ENCODE measurements at places on chromosomes 7 and 10.

DNA sequence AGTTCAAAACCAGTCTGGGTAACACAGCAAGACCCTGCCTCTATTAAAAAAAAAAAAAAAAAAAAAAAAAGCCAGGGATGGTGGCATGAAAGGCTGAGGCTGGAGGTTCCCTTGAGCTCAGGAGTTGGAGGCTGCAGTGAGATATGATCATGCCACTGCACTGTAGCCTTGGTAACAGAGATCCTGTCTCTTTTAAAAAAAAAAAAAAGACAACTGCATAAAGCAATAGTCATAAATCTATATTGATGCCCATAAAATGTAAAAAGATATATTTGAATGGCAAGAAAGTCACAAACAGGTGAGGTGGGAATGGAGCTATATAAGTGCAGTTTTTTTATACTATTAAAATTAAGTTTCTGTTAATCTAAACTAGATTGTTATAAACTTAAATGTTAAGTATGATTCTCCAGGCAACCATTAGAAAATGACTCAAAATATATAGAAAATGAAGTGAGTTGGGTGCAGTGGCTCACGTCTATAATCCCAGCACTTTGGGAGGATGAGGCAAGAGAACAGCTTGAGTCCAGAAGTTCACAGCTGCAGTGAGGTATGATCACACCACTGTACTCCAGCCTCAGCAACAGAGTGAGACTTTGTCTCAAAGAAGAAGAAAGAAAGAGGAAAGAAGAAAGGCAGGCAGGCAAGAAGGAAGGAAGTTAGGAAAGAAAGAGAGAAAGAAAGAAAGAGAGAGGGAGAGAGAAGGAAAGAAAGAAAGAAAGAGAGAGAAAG, 13.4 kb upstream of the HNRNPH3 start:
- DNase-seq: no peak

DNA sequence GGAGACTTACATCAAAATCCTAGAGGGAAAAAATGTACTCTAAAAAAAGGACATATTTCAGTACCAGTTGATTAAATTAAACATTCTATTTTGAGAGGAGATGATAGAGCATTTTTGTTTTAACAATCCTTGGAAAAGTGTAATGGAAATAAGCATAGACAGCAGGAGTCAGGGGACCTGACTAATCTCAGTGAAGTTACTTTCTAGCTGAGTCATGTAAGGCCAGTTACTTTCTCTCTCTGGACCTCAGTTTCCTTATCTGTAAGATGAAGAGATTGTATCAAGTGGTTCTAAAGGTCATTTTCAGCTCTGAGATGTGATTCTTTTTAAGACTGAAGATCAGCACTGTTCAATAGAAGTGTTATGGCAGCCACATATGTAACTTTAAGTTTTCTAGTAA, 44.1 kb downstream of the VTI1A start:
- no peak for DNase-seq

DNA sequence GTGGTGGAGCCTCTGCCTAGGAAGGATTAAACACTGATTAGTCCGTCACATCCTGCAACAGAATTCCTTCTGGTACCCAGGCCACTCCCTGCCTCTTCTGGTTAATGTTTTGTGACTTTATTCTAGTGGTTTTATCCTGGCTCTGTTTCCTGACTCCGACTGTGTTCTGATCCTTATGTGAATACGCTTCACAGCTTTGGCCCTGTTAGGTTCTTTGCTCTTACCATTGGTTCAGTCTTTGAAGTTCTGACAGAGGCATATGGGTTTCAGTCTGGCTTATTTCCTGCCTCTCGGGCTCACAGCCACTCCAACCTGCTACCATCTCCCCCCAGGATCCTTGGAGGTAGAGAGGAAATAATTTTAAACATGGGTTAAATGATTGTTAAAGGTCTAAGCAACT, 23.2 kb upstream of the FGL2 start:
- no peak for DNase-seq

DNA sequence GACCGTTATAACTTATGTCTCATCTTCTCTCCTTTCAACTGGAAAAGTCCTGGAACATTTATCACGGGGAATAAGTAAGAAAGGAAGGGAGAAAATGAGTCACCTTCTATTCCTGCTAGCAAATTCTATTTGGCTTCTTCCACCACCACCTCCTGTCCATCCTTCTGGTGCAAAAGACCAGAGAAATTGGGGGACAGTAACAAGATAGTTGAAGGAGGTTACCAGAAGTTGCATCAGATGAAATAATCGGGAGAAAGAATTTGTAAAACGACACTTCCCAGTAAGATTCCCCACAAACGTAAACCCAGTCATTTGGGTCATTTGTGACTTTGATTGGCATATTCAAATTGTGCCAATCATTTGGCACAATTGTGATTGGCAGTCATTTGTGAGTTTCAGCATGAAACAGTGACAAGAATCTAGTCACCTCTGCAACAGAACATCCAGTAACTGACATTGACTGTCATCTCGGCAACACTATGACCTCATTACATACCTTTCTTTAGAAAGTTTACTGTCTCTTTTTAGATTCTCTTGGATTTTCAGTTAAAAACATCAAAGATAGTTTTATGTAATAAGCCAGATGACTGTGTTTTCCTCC, 51.3 kb upstream of the PIK3CG start:
- no peak for DNase-seq

GRCh38 chr10:4281190-4281825, 496.3 kb upstream of the KLF6 start:
- DNase-seq: no peak

DNA sequence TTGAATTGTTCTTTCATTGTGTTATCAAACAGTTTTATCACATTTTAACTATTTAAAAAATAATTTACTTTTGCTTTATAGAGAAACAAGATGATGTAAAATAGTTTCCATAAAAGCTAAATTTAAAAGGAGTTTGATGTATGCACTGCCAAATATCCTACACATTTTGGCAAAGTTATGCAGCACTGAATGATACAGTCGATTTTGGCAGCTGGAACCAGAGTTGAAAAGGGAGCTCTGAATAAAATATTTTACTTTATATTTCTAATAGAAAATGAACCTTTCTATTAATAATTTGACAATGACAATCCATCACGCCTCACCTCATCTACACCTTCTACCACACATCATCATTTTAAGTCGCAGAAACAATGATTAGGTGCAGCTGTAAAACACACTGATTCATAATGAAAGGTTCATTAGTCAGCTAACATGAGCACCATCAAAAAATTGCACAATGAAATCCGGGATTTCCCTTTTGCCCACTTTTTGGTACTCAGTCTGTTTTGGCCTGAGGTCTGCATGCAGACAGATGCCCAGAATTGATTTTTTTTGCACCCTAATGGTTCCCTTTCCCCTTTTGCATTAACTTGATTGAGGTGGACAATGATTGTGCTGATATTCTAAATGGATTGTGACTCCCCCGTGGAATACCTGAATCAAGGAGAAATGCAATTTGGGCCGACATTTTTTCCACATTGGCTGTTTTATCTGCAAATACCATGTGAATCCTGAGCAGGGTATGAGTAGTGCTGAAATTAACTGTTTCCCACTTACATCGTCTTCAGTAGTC, 105.8 kb downstream of the THSD7A start:
- no peak for DNase-seq

DNA sequence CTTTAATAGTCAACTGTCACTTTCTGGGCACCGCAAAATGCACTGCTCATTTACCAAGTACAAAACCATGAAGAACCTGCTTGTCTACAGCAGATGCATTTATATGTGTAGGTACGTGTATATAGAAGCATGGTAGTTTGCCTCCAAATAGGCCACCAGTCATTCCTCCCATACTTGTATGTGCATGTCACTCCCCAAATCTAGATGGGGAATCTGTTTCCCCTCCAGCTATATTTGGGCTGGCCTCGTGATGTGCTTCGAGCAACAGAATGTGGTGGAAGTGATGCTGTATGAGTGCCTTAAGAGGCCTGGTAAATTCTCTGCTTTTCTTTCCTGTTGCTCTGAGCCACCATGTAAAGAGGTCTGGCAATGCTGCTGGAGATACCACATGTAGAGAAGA, 47.1 kb downstream of the PSMC2 start:
- DNase-seq: no peak

Data from D721Med (cell line).